ENCODE measurements at places on chromosomes 7 and 10.
A peak's percentile ranks its signal among the peaks of the same experiment; 100 is the strongest.

GRCh38 chr7:46651070-46651469, 730.0 kb upstream of the IGFBP3 start:
- DNase-seq: no peak

DNA sequence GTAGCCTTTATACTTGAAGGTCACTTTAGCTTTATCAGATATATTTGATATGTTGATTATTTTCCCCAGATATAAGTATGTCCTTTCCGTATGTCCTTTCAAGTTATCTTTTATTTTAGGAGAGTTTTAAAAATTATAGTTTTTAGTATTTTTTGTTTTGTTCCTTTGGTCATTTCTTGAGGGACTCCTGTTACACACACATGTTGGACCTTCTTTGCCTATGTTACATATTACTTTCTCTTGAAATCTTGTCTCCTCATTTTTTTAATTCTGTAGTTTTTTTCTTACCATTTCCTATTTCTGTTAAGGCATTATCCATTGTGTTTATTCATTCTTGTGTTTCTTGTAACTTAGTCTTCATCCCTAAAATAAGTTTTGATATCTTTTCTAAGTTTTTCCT, 23.9 kb downstream of the GLCCI1 start:
- no peak for DNase-seq

- DNase-seq: no peak
Observed at GRCh38 chr7:117273325-117273724, 49.5 kb downstream of the WNT2 start.

GRCh38 chr7:156778668-156779067, 114.3 kb downstream of the LMBR1 start:
- no peak for DNase-seq

- DNase-seq: peak; percentile 35
Observed at GRCh38 chr10:18155321-18155720, 15.1 kb downstream of the CACNB2 start.

All from fibroblast of skin of scalp (primary cell).